ENCODE measurements at places on chromosomes 5 and 9.
A peak's percentile ranks its signal among the peaks of the same experiment; 100 is the strongest.

- no peak for DNase-seq
These were observed 104.1 kb upstream of the NIPBL start for GRCh38 chr5:36772276-36773140.

GRCh38 chr5:174675916-174676315, 48.5 kb upstream of the MSX2 start:
- no peak for DNase-seq

DNA sequence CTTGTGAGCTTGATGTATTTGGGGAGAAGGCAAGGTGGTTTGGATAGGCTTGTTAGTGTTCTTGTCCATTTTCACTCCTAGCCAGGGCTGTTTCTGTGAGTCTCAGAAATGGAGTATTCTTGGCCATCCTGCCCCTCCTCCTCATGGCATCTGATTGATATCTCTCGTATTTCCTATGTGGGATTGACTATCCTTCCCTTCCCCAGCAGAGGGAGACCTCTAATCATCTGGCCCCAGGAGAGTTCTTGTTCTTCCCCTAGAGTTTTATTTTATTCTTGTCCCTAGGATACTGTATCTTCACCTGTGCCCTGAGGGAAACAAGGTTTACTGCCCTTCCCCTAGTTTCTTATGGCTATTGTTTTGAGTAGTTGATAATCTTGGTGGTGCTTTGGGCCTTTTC, 114.4 kb downstream of the VPS13A start:
- no peak for DNase-seq

- DNase-seq: peak; percentile 76
These were observed at the start of gene PTGS1 for GRCh38 chr9:122370869-122371755. TSS of gene PTGS1 (plus strand) at chr9:122371024. CDS start at chr9:122371085, 61 bp downstream.

DNA sequence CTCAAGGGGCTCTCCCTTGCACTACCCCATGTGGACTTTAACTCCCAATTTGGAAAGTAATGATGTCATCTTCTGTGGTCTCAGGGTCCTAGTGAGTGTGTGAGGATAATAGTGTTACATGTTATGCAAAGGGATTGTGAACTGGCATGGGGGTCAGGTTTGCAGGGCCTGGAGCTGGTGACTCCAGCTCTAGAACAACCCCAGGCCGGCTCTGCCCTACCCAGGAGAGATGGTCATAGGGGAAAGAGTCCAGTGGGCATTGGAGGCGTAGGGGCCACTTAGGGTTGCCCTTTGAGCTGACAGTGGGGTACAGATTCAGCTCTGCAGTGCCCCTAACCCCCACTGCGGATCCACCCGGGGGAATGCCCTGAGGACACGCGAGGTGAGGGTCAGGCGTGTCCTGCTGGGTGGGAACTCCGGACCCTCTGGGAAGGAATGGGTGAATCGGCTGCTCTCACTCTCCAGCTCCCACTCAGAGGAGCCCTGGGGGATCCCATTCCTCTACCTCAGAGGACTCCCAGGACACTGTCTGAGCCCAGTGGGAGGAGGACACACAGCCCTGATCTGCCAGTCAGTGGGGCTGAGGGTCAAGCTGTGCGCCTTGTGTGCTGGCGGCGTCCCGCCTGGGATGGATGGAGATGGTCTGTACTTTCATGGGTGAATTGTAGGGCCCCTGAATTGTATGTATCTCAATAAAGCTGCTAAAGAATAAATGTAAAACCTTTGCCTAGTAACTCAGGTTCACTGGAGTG, 2.5 kb upstream of the NKD2 start:
- DNase-seq: no peak

DNA sequence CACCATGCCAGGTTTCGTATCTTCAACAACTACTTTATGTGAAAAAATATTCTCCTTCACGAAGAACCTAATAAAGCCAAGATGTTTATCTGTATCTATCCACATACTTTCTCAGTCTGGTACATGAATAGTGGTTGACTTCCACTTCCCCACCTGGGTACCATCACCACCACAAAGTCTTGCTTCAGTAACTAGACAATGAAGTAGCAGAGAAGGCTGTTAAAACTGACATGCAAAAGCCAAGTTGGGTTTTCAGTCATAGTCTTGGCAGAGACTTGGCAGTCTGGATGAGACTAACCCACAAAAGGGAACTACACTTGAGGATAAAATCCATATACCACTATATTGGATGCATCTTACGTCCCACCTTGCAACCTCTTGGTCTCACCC, 5.0 kb downstream of the P4HA2 start:
- DNase-seq: no peak

DNA sequence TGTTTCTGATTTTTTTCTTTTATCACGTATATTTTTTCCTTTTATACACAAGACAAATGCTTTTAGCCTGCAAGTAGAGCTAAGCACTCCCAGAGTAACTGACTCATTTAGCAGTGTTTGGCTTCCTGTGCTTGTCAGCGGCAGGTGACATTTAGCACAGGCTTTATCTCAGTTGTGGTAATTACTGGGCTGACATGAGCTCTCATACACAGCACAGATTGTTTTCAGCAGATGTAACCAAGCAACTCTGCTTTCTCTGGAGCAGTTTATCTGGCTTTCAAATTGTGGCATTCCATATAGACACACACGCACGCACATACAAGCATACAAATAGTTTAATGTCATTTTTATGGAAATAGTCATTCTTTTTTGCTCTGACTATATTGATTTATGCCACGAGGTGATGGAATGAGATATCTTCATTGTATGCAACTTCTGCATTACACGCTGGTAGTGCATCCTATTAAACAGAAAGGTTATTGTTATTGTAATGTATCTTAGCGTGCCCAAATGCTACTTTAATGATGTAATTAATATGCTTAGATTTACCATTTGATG, 379.0 kb upstream of the GRAMD2B start:
- no peak for DNase-seq

DNA sequence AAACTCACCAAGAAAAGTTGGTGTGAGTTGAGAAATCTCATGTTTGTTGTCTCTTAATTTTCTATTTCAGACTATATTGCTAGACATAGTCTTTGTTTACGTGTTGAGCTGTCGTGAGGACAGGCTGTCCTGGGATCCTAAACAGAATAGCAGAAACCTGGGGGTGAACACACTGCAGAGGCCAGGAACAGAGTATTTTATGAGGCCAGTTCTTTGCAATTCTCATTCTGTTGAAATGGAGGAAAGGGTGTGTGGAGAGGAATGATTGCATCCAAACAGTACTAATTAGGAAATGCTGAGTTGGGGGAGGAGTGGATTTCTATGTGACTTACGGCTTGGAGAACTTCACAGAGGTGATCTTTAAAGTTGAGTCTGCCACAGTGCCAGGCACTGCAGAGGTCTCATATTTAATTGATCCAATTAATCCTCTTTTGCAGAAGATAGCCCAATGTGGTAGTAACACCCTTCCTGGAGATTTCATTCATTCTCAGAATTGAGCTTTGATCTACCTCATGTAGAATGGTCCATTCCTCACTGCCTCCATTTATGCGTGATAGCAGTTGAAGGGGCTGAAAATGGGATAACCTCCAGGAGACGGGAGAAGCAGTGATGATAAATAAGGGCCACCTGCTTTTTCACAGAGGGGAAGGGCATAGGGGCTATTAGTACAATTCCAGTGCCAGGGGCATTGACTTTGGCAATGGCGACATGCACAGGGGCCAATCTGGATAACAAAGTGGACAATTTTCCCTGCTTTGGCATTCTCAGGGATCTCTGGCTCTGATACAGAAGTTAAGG, 84.7 kb upstream of the TNFAIP8 start:
- DNase-seq: no peak

GRCh38 chr9:73026375-73026774, 73.5 kb upstream of the ALDH1A1 start:
- no peak for DNase-seq

GRCh38 chr5:175201393-175201792, 242.6 kb downstream of the DRD1 start:
- DNase-seq: no peak

- DNase-seq: no peak
These were observed 314.7 kb upstream of the CDH6 start for GRCh38 chr5:30878746-30879145.

DNA sequence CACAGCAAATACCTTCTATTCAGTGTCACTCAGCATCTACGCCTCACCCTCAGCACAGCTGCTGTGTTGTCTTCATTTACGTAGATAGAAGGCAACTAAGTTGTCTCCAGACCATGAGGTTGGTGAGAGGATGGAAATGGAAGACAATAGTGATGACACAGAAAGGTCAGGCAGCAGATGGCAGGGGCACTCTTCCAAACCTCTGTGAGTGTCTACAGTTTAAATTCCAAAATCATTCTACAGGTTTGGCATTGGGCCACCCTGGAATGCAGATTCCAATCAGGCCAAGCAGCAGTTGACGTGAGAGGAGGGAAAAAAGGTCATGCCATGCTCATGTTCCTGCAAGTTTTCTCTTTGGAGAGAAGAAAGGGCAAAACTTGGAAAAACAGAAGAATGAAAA, 68.7 kb upstream of the ADAMTSL1 start:
- DNase-seq: no peak

DNA sequence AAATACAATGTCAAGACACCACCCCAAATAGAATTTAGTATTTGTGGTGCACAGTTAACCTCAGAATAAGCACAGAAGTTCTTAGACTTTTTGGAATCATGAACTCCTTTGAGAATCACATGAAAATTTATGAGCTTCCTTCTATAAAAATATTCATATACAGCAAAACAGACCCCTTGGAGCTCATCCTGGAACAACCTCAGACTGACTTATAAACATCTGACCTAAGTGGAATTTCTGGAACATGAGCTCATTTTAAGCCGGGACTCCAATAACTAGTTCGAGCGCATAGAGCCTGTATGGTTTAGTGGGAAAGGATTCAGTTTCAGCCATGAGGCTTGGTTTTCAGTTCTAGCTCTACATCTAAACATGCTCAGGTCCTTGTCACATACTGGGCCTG, 192.3 kb downstream of the DEPDC1B start:
- DNase-seq: no peak

DNA sequence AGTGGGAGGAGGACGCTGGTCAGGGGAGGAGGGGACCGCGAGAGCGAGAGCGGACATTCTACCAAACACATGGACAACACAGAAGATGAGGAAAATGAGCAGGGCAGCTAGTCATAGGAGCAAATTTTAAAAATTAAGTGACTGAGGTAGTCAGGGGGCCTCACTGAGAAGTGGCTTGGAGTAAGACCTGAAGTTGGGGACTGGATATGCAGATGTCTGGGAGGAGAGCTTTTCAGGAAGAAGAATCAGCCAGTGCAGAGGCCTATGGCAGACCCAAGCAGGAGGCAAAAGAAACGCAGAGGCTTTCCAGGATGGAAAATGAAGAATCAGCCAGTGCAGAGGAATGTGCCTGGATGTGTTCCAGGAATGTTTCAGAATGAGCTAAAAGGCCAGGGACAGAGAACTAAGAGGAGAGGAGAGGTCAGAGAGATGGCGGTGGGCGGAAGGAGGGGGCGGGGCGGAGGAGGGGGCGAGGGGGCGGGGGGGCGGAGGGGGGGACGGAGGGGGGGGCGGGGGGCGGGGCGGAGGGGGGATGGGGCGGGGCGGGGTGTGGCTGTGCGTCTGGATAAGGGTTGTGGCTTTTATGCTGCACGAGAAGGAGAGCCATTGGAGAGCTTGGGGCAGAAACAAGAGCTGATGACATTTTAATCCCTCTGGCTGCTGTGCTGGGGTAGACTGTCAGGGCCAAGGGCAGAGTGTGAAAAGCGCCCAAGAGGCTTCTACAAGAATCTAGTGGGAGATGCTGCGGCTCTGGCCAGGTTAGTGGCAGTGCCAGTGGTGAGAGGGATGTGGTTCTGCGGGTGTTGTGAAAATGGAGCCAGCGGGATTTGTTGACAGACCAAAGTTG, 129.6 kb downstream of the KCNIP1 start:
- DNase-seq: no peak

DNA sequence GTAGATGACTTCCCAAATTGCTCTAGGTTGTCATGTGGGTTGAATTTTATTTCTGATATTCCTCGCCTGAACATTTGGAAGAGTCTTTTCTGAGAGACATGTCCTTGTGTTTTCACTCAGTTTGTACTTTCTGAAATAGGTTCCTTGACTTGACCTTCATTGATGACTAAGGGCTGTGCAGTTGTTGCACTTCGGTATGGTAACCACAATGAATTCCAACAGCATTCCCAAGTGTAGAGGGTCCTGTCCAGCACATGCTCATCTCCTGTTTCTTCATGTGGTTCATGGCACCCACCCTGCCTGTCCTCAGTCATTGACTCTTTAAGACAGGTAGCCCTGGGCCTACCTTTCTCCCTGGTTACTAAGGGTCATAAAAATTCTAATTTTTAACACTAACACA, 527.8 kb downstream of the MTRR start:
- no peak for DNase-seq

GRCh38 chr5:115843444-115844130, 1.9 kb downstream of the AP3S1 start:
- peak; percentile 4 for DNase-seq

GRCh38 chr5:56161439-56161823, 71.7 kb downstream of the ANKRD55 start:
- no peak for DNase-seq

All from suppressor macrophage treated with lipopolysaccharide for 1 hour (primary cell).